ENCODE measurements at places on chromosomes 2 and 18.

GRCh38 chr18:29560270-29560669 lies 1383.3 kb upstream of the CDH2 start:
- no peak for DNase-seq

DNA sequence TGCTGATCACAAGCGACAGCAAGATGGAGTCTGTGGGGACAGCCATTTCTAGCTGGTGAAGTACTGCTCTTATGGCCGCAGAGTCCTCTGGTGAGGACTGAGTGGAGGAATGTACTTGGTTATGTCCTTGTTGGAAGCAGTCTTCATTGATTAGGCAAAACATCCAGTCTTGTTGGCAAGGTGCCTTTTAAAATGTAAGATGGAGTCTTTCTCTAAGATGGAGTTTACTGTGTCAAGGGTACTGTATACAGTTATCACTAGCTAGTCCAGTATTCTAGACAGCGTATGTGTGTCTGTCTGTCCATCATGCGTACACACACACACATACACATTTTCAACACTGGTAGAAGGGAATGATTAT lies 74.8 kb downstream of the NPAS2 start:
- no peak for DNase-seq

DNA sequence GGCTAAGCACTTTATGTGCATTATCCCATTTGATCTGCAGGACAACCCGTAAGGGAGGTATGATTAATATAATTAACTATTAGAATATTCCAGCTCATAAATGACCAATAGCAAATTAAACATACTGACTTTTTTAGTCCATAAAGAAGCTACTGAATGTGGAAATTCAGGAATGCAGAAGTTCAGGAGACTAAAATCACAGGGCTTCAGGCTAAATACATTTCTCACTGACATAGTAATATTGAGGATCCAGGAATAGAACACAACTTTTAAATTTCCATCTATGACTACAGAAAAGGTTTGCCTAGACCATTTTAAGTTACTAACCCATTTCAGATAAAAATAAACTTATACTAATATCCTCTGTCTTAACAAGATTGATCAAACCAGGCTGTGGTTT lies 97.4 kb upstream of the CCDC195 start:
- DNase-seq = no peak

GRCh38 chr18:7626922-7627440 lies 59.9 kb downstream of the PTPRM start:
- no peak for DNase-seq
